ENCODE measurements at places on chromosomes 4 and X.

DNA sequence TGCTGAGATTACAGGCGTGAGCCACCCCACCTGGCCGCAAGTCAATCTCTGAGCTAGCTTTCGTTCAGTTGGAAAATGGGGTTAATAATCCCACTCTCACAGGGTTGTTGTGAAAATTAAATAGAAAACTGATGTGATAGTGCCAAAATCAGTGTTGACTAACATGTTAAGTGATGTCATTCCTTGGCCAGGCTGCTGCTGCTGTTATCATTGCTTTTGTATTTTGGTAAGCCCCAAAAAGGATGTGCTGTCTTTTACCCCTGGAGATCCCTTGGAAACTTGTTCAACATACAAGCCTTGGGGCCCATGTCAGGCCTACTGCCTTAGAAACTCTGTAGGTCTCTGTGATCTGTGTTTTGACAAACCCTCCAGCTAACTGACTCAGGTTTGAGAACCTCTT is 106.3 kb downstream of the AFF1 start:
- DNase-seq, result no peak

- no peak for DNase-seq
These were observed 39.0 kb downstream of the PTTG2 start for GRCh38 chr4:37999000-37999716.

DNA sequence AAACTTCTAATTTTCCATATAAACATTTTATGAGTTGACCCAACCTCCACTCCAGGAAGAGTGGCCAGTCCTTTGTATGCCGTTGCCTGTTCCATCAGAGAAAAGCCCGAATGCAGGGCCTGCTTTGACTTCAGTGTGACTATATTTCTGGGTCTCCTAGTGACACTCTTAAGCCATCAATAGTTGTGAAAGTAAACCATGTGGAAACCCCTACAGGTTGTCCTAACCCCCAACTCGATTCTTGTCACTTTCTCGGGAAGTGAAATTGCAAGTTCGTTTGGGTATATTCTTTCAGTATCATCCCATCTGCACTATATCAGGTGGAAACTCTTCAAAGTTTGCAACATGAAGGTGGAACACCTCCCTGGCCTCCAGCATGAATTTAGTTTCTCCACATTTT is 52.8 kb downstream of the EFHC2 start:
- no peak for DNase-seq

GRCh38 chrX:123432361-123433150 is 248.5 kb downstream of the GRIA3 start:
- DNase-seq, result no peak

GRCh38 chr4:113555868-113556267 is 205.7 kb downstream of the CAMK2D start:
- DNase-seq, result no peak

- DNase-seq, result no peak
These were observed 337.7 kb upstream of the CTSO start for GRCh38 chr4:156291317-156291716.

DNA sequence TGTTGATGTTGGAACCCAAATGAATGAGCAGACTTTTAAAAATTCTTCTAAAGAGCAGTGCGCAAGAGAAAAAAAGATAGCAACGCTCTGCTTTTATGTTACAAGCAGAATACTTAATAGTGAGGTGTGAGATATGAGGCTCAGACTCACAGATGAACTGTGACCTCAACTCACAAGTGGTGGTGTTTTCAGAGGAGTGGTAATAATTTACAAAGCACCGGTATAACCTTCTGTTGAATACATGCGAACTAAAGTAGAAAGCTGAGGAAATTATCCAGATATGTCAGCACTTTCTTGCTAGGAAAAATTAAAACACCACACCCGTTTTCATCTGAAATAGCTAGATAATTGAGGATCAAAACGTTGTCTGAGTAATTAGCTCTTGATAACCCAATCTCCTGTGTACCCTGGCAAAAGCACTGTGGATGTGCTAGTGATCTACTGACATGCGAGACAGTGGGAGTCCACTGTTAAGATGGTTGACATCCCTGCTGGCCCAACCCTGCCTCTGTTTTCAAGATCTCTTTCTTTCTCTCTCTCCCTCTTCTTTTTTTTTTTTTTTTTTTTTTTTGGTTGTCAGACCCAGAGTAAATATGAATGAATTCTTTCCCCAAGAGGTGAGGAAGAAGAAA is 6.9 kb upstream of the TLL1 start:
- no peak for DNase-seq

DNA sequence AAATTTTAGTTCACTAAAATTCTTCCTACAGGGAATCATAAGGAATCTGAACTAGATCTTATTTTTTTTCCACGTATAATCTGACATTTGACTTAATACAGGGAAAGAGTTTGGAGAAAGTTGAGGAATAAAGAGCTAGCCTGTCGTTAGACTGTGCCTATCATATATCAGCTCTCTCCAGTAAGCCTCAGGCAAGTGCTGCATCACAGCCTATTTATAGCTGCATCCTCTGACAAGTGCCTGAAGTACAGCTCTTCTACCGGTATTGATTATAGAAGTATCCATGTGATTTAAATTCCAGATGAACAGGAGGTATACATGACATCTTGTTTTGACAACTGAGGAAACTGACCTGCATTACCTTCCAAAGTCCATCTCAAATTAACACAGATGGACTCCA is 248.9 kb downstream of the TLL1 start:
- DNase-seq, result no peak

GRCh38 chr4:112800001-112800400 is 163.1 kb downstream of the LARP7 start:
- DNase-seq, result no peak

DNA sequence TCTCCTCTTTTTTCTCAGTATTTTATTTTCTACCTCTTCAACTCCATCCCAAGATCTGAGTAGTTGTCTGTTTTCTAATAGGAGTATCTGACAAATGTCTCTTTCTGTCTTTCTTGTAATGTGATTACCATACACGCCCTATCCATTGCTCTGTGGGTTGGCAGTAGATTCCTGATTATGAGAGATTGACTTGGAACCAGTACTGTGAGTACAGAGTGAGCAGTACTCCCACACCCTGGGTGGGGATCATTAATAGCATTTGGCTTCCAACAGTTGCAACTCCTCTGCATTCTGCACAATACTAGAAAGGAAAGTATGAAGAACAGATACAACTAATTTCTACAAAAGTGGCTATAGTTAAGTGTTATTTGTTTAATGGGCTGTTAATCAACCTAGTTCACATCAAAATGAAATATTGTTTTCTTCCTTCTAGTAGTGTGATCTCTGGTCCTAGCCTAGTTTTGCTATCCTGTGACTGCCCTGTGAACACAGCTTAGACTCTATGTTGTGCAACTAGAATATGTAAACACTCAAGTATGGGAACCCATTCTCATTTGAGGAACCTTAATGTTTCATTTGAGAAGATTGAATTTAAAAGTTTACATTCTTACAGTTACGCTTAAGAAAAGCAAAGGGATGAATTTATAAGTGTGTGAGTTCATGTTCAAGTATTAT is 112.9 kb downstream of the PTPN13 start:
- no peak for DNase-seq

GRCh38 chr4:85489273-85489981 is 14.5 kb downstream of the ARHGAP24 start:
- DNase-seq, result no peak

- DNase-seq, result no peak
These were observed 1.2 kb upstream of the TREX2 start for GRCh38 chrX:153446950-153447580.

GRCh38 chr4:169484485-169484884 is 127.9 kb downstream of the NEK1 start:
- DNase-seq, result no peak

- no peak for DNase-seq
These were observed 186.3 kb downstream of the PPP3CA start for GRCh38 chr4:101160792-101161592.

DNA sequence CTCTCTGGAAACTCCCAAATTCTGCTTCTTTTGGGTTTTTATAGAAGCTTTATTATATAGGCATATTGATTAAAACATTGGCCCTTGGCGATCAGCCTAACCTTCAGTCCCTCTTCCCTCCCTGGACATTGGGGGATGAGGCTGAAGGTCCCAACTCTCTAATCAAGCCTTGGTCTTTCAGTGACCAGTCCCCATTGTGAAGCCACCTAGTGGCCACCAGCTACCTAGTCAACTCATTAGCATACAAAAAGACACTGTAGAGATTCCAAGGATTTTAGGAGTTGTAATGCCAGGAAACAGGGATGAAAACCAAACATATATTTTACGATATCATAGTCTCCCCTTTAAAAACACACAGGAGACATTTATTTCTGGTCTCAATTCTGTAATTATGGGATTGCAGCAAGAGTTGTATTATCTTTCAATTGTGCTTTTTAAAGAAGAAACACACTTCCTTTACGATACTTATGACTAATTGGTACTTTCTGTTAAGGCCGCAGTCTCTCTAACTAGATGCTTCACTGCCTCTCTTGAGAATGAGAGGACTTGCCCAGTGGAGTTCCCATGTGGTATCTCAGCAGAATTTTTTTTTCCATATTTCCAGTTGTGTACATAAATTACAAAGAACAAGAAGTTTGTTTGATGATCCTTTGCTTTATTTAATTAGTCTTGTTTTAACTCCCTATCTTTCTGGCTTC is 58.2 kb downstream of the WDR17 start:
- peak; percentile 34 for DNase-seq

GRCh38 chrX:131445955-131446354 is 97.9 kb upstream of the OR13H1 start:
- DNase-seq, result no peak

GRCh38 chrX:13898603-13899002 is 81.7 kb upstream of the GPM6B start:
- DNase-seq, result no peak

DNA sequence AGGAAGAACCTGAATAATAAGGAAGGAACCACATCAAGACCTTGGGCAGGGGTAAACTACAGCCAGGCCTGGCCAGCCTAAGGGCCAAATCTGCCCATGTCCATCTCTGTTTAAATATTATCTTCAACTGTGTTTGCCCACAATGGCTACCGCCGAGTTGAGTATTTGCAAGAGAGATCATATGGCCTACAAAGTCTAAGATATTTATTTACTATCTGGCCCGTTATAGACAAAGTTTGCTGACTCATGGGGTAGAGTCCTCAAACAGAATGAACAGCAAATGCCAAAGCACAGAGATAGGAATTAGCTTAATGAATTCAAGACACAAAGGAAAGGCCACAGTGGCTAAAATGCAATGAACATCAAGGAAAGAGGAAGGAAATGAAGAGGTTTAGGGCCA is 44.8 kb downstream of the RPS6KA3 start:
- no peak for DNase-seq

GRCh38 chr4:121654738-121655137 is 42.0 kb downstream of the ANXA5 start:
- DNase-seq, result peak; percentile 11

- DNase-seq, result no peak
These were observed 95.4 kb upstream of the NUDT6 start for GRCh38 chr4:123017636-123018395.

All from GM13977 (cell line).